ENCODE measurements at places on chromosomes 3 and 15.
A peak's percentile ranks its signal among the peaks of the same experiment; 100 is the strongest.

DNA sequence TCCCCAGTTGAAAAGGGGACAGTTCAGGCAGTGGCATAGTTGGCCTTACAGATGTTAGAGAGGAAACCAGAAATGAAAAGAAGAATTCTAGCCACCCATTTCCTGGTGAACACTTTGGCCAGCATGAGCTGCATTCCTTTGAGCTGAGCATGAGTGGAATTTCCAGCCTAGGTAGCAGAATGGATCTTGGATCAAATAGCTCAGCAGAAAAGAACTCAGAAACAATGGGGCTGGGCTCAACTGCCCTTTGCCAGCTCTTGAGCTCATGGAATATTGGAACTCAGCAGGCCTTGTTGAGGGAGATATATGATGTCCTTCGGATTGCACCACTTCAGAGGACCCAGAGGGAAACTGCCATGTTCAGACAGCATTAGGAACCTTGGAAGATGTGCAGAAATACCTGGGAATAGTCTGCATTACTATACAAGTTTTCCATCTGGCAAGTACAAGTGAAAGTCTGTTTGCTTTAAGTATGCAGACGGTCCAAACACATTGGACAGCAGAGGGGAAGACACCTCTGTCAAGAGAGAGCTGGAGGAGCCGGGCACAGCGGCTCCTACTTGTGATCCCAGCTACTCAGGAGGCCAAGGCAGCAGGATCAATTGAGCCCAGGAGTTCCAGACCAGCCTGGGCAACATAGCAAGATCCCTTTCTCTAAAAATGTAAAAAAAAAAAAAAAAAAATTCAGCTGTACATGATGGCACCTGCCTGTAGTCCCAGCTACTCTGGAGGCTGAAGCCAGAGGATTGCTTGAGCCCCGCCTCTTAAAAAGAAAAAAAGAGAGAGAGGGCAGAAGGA, 3.1 kb upstream of the CDV3 start:
- no peak for DNase-seq

- DNase-seq = no peak
Measured at GRCh38 chr3:195768414-195768813, 43.3 kb downstream of the MUC4 start.

- DNase-seq = no peak
Measured at GRCh38 chr15:77720655-77721054, 87.9 kb upstream of the LINGO1 start.

GRCh38 chr3:52860424-52860768, 25.6 kb upstream of the MUSTN1 start:
- no peak for DNase-seq

GRCh38 chr15:96893159-96893906, 562.8 kb downstream of the NR2F2 start:
- DNase-seq = peak; percentile 75

DNA sequence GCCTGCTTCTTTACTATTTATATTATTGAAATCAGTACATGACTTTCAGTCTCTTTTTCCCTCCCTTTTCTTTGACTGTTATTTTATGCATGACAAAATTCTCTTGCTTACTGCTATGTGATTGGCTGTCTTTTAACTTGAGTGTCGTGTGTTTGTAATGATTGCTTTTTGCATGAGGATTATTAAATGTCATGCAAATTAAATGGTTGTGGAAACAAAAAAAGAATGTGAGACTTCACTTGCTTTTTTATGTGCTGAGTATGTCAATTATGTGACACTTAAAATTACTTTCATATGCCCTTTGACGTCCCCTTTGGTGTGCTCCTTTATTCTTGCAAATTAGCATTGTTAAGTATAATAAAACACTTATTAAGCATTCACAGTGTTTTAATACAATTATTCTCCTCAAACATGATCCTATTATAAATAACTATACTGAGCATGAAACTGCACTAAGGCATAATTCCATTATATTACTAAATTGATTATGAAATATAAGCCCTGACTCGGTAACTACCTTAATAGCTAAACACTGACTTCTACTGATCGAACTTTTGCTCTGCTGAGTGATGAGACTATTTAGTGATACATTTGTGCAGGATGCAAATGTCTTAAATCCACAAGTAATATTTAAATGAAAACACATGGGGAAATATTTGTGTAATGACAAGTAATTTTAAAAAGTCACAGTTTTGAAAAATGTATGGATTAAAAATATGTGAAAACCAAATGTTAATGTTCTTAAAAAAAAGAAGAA, 401.7 kb downstream of the NLGN1 start:
- DNase-seq = no peak

DNA sequence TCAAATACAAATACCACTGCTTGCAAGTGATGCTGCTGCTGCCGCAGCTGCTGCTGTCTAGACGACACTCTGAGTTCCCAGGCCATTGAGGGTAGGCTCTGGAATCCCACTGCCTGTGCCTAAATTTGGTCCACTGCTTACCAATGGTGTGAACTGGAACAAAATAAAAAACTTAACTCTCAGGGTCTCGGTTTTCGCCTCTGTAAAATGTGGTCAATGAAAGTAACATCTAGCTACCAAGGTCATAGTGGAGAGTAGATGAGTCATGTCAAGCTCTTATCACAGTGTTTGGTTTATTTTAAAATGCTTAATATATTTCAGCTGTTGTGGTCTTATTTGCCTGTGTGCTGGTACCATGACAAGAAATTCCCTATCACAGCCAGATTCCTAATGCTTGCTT, 299.3 kb downstream of the CLSTN2 start:
- no peak for DNase-seq

GRCh38 chr3:61928776-61929314, 367.5 kb downstream of the PTPRG start:
- no peak for DNase-seq

GRCh38 chr3:27209617-27210264, 159.4 kb downstream of the NEK10 start:
- DNase-seq = no peak

- DNase-seq = peak; percentile 99
Measured at GRCh38 chr3:98778852-98779413, 15.8 kb downstream of the ST3GAL6 start.

- DNase-seq = no peak
Measured at GRCh38 chr15:64138331-64138941, 13.1 kb upstream of the SNX22 start.

- DNase-seq = peak; percentile 81
Measured at GRCh38 chr3:130539005-130539404, 22.0 kb downstream of the COL6A6 start.
